Activated B cell treated with CpG ODN at 0.5 μM for 24 hours (primary cell): ENCODE measurements at places on chromosomes 1 and 21.

DNA sequence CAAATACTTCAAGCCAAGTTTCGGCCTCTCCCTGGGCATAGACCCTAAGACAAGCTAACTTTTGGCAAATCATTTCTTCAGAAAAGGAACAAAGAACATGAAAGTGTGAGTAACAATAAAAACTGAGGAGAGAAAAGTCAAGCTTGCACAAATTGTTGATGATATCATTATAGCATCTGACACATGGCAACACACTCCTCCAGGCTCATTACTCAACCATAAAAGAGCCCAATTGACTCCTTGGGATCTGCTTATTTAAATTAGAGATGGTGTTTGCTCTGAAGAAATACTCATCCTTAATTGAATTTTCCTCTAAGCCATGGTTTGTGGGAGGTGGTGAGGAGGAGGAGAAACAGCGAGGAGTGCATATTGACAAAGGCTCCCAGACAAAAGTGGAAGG lies 54.5 kb downstream of the TNFSF4 start:
- DNase-seq = no peak

DNA sequence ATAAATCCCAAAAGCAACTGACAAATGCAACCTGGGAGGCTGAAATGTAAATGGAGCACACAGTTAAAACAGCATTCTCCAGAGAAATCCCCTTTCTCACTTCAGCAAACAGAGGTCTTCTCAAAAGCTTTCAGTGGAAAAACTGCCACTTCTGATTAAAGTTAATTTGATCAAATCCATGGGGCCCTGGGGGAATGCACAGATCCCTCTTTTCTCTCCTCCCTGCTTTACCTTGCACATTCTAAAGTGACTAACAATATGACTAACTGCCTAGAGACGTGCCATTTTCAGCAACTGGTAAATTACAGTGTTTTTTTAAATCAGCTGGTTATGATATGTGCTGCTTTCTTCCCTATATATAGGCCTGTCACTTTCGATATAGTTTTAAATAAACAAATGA lies 142.5 kb downstream of the RERE start:
- DNase-seq = no peak

DNA sequence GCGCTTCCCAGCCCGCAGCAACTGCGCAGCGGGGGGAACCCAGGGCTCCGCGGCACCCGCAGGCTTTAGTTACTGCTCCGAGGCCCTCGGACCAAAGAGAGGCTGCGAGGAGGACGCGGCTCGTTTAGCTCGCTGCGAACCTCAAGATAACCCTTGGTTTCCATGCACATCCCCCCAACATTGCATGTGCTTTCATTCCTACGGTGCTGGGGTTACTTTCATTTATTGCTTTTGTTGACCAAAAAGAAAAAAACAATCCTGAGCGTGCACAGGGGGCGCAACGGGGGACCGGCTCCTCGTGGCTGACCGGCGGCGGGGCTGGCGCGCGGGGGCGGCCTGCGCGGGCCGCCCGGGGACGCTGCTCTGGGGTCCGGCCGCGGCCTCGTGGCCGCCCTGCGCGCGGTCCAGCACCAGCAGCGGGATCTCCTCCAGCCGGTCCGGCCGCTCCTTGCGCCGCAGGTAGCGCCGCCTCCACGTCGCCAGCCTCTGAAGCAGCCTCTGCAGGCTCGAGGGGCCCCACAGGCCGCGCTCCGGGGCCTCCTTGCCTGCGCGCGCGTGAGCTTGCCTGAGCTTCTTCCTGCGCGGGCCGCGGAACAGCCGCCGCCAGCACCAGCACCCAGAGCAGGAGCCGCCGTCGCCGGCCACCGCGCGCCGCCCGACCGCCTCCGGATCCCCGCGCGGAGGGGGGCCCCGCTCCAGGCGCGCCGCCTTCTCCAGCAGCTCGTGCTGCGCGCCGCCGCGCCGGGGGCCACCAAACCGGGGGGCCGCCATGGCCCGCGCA lies 77.4 kb downstream of the DESI2 start:
- DNase-seq = peak; percentile 48

DNA sequence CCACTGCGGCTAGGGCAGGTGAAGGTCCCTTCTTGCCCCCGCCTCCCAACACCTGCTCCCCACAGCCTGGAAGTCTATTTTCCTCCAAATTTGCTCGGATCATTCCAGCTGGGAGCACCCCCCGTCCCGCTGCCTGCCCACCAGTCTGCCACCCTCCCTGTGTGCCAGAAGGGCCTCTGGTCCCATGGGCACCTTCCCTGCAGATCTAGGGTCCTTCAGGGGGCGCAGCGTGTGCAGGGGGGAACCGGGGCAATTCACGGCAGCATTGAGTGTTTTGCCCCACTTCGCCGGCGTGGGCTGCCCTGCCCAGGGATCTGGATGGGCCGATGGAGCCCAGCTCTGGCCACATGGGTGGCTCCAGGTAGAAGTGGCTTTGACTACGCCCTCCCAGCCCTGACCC lies 26.3 kb upstream of the PEX10 start:
- DNase-seq = no peak

- no peak for DNase-seq
Measured at GRCh38 chr1:20312818-20313217, 22.1 kb downstream of the VWA5B1 start.

DNA sequence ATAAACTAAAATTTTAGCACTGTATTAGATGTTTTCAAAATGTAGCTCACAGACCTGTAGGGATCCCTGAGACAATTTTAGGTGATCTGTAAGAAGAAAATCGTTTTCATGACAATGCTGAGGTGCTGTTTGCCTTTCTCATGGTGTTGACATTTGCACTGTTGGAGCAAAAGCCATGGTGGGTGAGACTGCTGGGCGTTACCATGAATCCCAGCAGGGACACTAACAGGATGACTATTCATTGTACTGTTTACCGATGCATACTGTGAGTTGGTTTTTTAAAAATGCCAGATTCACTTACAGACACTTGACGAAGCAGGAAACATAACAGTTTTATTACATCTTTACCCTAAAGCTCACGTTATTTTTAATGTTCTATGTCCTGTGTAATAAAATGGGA lies 468.5 kb downstream of the PCP4 start:
- no peak for DNase-seq

- no peak for DNase-seq
Measured at GRCh38 chr1:168529518-168529917, 14.3 kb downstream of the XCL2 start.
